Mesenchymal stem cell (in vitro differentiated cells and primary cell): ENCODE measurements at places on chromosomes 4 and X.
A peak's percentile ranks its signal among the peaks of the same experiment; 100 is the strongest.

DNA sequence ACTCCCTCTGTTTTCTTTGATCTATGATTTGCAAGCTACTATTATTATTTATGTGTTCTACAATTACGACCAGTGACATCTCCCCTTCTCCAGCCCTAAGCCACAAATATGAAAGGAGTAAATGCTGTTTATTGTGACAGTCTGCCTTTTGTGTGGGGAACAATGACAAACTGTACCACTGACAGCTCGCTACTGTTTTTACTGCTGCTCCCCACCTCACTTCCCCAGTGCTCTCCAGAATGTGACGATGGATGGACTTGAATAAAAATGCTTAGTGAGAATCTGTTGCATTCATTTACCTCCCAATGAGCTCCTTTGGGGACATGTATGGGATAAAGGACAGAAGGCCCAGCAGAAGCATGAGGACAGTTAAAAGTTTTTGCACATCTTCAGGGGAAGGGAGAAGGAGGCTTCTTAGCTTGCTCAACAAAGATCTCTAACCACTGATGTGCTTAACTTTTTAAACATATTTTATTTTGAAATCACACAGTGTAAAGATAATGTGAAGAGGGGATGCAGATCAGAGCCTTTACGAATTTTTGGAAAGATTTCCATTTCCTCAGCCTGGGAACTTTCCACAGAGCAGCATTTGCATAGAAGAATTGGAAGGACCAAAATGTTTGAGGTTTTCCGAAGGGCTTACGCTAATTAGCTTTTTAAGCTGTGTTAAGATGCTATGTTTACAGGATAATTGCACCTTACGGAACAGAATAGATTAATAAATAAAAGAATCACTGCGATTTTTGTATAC lies 485.1 kb upstream of the TENM3 start:
- no peak for DNase-seq

GRCh38 chrX:40922307-40922706 lies 162.9 kb upstream of the USP9X start:
- DNase-seq, result peak; percentile 55

- DNase-seq, result peak; percentile 91
These were observed 63.8 kb upstream of the STS start for GRCh38 chrX:7083468-7084396.

- DNase-seq, result peak; percentile 3
These were observed 37.1 kb upstream of the INPP4B start for GRCh38 chr4:142883040-142883832.

DNA sequence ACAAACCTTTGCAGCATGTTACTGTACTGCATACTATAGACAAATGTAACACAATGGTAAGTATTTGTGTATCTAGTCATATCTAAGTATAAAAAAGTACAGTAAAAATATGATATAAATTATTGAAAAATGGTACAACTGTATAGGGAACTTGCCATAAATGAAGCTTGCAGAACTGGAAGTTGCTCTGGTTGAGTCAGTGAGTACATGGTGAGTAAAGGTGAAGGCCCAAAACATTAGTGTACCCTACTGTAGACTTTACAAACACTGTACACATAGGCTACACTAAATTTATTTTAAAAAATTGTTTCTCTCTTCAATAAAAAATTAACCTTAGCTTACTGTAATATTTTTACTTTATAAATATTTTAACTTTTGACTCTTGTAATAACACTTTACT lies 25.8 kb downstream of the SPIN3 start:
- DNase-seq, result no peak

DNA sequence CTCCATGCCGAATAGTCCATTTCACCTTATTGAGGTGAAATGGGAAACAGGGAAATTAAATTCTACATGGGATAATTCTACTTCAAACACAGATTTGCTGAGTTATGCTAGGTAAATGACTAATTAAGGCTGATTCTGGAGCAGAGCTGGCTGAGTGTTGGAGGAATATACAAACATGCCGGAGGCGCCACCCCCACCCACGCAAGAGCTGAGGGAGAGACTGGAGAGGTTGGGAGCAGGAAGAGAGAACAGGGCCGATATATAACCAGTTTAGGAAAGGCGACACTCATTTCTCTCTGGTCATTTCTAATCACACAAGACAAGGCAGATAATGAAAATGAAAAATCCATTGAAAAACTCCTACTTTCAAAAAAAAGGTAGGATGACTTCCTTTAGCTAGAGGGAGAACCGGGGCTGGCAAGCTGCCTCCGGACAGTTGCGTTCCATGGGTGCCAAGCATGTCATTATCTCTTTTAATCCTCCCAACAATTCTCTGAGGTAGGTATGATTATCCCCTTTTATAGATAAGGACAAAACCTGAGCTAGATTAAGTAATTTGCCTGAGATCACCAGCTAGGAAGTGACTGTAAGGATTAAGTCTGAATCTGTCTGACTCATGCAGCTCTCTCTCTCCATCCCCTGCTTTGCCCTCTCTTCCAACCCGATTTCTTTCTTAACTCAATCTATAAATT lies 27.6 kb upstream of the CFAP299 start:
- DNase-seq, result peak; percentile 56

DNA sequence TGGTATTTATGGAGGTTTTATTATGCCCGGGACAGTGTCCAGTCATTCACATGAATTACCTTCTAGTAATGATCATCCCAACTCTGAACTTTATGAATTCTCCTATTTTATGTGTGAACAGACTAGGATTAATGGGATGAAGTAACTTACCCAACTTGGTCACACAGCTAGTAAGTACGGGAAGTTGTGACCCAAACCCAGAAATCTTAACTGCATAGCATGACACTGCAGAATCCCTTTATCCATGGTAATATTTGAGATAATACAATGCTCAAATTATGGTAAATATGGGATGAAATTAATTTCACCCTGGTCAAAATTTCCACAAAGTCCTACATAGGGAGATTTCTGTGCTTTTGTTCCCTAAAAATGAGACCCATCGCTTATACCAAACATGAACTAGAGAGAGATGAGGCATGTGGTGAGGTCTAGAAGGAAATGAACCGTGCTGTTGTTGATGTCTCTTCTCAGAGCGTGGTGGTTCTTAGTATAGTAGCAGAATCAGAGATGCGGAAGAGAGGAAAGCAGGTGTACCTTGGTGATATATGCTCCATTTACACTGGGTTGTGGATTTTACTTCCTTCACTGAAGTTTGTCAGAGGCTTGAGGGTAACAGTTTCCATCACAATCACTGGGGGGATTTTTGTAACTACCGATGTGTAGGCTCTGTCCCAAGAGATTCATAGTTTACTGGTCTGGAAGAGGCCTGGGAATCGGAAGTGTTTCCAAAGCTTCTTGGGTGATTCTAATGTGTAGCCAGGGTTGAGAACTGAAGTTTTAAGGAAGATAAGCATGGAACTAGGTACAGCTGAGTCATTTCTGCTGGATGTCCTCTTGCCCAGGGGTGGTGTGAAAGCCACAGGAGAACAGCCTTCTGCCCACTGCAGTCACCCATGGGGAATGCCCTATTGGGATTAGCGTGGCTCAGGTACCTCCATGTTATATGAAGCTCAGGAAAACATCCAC lies 30.2 kb upstream of the FAM9C start:
- no peak for DNase-seq

DNA sequence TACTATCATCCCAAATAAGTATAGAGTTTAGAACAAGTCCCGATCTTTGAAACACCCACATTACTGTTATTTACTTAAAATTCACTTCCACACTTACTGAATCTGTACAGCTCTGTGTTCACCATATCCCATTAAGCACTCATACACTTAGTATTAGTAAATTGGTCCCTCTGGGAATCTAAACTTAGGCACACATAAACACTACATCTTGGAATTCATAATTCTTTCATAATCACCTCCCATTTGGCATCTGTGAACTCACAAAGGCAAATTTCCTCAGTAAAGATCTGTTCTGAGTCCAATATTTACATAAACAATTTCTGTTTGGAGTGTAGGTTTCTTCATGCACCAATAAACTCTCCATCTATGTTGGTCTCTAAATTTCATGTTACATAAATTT lies 52.6 kb upstream of the PPARGC1A start:
- no peak for DNase-seq

DNA sequence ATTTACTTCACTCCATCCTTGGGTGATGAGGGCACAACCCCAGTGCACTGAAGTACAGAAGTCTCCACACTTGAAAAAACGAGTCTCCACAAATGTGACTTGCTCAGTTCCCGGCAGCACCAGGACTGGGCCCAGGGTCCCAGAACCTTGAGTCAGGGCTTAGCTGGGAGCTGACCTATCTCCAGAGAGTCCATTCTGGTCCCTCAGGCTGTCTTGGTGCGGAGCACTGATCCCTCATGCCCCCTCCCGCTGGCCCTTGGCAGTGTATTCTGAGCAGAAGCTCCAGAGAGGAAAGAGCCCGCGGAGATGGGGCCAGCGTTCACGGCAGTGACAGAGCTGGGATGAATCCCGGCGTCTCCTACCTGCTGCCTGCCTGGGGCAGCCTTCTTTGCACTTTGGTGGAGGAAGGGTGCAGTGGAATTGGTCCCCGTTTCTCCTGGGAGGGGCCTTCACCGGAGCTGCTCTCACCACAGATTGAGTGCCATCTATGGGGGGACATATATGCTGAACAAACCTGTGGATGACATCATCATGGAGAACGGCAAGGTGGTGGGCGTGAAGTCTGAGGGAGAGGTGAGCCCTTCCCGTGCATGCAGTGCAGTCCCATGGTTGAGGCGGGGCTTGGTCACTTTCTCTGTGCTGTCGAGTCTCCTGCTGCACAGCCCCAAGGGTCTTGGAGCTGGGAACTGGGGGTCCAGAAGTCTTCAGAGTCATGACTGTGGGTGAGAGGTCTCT lies 3.2 kb upstream of the FAM50A start:
- DNase-seq, result no peak

DNA sequence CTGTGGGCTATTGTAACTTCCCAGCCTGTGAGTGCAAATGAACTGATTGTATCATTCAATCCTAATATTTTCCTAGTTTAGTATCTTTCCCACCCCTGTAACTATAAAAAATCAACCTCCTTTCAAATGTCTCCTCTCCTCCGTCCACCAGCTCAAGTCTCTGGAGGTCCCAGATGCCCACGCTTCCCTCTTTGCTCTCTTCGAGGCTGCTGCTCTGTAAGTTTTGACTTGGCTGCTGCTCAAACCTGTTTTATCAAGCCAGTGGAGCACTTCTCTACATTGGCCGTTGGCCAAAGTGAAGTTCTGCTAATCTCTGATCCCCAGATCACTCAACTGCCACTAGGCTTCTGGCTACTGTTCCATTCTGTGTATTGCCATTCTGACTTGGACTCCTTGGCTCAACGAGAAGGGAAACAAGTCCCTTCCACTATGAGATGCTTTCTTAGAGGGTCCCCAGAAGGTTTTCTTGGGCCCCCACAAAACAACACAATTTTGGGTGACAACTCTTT lies 60.7 kb upstream of the RAPGEF2 start:
- no peak for DNase-seq

- peak; percentile 1 for DNase-seq
These were observed 382.8 kb downstream of the KLHL4 start for GRCh38 chrX:87900320-87900908.

- DNase-seq, result peak; percentile 77
These were observed 33.5 kb upstream of the RASSF6 start for GRCh38 chr4:73653695-73654106.

GRCh38 chrX:154096140-154097002 lies 1.1 kb downstream of the MECP2 start:
- DNase-seq, result peak; percentile 24

DNA sequence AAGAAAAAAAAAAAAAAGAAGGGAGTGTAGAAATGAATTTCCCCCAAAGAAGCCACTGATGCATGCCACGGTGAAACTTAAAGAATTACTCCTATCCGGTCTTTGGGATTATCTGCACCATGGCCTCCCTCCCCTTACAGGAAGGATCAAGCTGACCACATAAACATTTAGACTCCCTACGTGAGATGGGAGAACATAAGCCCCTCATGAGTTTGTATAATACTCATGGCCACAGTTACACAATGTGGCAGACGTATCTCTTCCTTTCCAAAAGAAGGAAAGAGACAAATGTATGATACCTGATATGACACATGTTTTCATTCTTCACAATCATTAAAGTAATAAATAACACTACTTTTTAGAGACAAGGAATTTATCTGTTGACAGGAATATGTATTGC lies 3.3 kb upstream of the PTTG2 start:
- no peak for DNase-seq

- DNase-seq, result no peak
These were observed 20.5 kb upstream of the ANTXR2 start for GRCh38 chr4:80093563-80093962.

- DNase-seq, result no peak
These were observed 19.3 kb downstream of the DDIT4L start for GRCh38 chr4:100170986-100171385.

- DNase-seq, result no peak
These were observed 149.0 kb downstream of the POU4F2 start for GRCh38 chr4:146787731-146788130.

GRCh38 chr4:108055787-108056186 lies 66.1 kb downstream of the HADH start:
- DNase-seq, result no peak

- DNase-seq, result no peak
These were observed 18.1 kb downstream of the GUCY2F start for GRCh38 chrX:109463784-109464183.

DNA sequence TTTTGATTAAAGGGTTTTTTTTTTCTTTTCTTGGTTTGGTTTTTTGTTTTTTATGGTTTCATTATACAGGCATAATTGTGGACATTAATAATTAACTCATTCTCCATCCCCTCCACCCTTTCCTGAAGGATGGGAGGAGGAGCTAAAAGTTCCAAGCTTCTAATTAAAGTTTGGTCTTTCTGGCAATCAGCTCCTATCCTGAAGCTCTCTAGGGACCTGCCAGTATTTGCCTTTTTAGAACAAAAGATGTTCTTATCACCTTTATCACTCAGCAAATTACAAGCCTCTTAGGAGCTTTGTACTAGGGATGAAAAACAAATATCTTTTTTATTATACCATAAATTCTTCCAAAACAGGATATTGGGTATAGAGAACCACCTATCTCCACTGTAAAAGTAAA lies 589.8 kb downstream of the PDHA2 start:
- no peak for DNase-seq

DNA sequence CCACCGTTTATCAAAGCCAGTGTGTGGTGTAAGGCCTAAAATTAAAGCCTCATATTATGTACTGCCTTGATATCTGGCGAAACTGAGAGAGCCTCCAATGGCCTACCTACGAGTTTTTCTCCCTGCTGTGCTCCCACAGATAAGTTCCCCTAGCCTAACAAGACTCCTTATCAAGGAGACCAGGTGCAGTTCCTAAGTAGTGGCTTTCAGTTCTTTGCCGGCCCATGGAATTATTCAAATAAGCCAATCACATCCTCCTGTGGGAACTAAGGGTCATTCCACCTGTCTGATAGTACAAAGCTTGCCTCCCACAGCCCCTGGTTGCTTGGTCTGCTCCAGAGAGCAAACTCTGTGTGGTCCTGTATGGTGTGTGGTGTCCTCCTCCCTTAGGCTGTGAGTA lies 99.8 kb upstream of the TEX13C start:
- DNase-seq, result no peak

DNA sequence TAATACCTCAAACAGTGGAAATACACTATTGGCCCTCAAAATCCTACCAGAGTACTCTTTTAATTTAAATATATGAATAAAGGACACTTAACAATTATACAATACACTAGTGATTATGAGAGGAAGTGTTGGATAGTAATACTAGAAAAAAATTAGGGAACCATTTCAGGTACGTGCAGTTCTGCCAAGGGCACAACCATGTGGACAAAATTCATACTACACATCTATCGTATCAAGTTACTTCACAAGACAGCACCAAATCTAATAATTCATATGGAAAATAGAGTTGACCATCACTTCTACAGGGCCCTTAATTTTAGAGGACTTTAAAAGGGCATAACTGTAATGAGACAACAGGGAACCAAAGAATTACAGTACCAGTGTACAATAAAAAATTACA lies 69.2 kb upstream of the ZCCHC13 start:
- no peak for DNase-seq

GRCh38 chr4:55468724-55469123 lies 73.0 kb downstream of the TMEM165 start:
- peak; percentile 86 for DNase-seq
